ENCODE measurements at places on chromosomes 2 and 18.

- no peak for DNase-seq
Measured at GRCh38 chr2:136394136-136395060, 276.4 kb upstream of the CXCR4 start.

DNA sequence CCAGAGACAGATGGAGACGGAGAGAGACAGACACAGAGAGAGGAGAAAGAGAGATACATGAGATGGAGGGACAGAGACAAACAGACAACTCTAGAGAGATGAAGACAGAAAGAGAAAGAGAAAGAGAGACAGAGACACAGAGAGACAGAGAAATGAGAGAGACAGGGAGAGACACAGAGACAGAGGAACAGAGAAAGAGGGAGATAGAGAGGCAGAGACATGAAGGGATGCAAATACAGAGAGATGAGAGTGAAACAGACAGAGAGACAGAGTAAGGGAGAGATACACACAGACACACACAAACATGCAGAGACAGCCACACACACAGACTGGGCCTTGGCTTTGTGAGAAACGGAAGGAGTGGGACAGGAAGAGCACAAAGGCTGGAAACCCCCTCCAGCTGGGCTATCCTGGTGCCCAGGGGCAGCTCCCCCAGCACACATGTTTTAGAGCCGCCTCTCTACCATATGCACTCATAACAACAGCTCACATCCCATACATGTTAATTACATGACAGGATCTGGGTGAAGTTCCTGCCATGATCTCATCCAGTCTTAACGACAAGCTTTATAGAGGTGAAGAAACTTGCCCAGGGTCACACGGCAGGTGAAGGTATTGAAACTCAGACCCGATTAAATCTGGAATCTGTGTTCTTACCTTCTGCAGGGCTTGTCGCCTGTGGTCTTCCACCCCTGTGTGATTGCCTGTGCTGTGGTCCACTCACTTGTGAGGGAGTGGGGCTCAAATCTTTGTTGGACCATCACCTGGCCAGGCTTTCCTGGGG lies 32.4 kb downstream of the IL18R1 start:
- no peak for DNase-seq

DNA sequence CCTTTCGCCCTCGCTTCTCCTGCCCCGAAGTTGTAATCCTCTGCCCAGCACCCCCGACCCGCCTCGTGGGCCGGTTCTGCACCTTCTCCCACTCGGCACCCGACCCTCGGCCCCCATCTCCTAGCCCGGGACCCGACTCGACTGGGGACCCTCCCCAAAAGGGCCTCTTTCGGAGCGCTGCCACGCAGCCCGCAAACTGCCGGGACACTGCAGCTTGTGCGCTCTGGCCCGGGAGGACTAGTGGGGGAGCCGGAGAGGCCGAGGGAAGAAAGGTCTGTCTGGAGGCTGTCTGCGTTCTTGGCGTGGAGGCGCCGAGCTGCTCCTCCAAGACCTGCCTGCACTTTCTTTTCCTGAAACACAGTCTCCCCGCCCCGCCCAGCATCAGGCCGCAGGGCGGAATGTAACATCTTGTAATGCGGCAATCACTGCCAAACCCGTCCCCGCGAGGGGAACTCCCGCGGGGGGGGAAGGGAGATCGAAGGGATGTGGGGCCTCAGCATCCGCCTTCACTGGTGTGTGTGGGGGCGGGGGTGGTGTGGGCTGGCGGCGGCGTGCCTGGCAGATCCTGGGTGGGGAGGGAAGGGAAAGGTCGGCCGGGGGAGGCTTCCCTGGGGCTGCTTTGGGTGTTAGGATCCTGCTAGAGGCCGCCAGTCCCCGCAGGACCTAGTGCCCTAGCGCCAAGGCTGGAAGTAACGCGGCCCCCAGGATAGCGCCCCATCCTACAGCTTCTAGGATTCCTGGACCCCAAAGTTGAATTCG lies 7.4 kb downstream of the DLX2 start:
- no peak for DNase-seq

DNA sequence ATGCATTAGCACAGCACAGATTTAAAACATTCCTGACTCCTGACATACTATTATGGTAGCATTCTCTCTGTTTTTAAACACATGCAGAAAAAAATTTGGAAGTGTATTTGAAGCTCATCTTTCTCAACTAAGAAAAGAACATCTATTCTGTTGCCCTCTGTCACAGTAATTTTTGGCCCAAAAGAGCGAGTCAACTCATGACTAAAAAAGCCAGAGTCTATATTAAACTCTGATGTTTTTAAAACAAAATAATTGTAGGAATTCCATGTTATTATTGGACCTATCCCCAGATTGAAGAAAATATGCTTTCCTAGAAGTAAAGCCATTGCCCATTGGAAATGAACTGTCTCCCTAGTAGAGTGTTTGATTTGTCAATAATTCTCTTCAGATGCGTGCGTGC lies 96.7 kb downstream of the CRIM1 start:
- DNase-seq = no peak

GRCh38 chr2:57429831-57430230 lies 616.8 kb upstream of the VRK2 start:
- DNase-seq = no peak

DNA sequence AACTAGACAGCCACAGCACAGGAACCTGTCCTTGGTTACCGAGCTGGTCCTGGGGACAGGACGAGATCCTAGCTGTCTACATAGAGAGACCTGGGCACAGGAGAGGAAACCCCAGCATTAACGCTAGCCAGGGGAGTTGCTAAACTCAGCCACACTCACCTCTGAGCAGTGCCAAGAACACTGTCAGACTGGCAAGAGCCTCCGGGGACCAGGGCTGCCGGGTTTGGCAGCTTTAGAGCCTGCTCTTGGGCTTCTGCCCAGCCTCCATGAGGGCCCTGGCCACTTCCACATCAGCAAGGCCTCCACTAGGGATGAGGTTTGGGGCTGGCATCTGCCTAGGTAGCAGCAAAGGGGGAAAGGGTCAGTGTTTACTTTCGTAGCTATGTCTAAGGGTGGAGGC lies 6.7 kb downstream of the TMBIM1 start:
- no peak for DNase-seq

DNA sequence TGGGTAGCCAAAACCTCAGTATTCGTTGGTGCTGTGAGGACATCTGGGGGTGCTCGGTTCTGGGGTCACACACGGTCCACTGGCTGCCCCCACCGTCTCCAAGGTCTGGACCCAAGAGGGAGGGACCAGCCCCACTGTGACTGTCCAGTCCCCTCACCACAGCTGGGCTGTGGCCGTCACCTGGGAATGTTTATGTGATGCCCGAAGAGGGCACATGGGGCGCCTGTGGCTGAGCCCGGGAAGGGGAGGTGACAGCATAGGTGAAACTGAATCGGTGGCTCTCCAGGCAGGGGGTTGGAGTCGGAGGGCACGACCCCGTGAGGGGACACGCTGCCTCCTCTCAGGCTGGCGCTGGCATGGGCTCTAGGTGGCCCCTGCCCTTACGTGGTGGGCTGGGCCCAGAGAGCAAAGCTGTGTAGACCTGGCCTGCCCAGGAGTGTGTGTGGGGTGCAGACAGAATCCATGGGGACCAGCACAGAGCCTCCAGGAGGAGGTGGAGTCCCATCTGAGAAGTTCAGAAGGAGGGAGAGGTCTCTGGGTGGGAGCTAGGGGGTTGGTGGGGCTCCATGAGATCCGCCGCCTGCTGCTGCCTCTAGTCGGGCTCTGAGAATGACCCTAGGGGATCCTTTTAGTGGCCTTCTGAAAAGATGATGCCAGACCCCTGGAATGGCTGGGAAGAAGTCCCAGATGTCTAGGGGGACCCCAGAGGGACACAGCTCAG lies 1.8 kb downstream of the BOK start:
- no peak for DNase-seq

GRCh38 chr2:184528119-184528518 lies 70.2 kb upstream of the ZNF804A start:
- no peak for DNase-seq

DNA sequence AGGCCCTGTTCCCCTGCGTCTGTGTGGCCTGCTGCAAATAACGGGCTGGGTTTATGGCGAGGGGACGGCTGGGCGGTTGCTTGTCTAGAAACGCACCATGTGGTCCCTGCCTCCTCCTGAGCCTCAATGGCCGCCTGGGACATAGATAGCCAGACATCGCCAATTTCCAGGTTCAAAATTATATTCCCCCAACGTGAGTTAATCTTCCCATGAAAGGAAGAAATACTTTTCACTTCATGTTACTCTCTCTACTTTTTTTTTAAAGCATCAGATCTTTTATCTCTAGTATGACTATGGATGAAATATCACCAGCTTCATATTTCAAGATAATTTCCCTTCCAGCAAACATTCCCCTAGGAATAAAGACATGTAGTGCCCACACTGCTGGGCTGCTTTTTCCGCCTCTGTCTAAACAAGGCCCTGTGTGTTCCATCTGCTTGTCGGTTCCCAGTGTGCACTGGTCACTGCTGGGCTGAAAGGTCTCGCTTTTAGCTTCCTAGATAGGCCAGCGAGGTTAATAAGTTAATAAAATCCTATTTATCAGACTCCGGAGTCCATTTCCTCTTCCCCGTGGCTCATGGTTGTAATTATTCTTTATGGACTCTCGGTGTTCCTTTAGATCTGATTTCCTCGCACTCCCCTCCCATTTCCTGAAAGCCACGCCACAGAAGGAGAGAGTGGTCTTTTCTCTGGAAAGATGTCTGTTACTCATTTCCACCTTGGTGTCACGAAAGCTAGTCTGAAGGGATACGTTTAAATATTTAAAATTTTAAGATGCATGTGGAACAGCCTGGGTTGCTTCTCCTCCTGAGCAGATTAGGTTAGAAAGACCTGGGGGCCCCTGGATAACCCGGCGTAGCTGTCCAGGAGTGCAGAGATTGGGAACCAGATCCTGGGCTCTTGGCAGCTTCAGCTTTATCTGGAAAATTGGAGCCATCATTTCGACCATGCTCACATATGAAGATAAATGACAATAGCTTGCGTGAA lies 196.6 kb upstream of the COPS8 start:
- DNase-seq = no peak

DNA sequence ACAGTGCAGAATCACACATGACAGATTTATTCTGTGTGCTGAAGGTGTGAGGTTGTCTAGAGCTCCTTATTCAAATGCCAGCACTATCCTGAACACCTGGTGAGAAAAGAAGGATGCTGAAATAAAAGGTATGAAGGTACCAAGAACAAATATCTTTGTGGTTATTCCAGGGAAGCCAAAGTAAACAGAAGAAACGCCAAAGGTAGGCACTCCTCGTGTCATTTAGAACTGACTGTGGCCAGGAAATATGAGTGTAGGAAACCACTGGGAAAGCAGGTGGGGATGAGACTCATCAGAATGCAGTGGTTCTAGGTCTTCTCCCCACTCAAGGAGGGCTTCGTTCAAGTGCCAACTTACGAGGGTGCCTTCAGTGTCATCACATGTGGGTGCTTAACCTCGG lies 80.8 kb downstream of the KIF5C start:
- DNase-seq = no peak

GRCh38 chr2:163665051-163665450 lies 70.8 kb downstream of the FIGN start:
- DNase-seq = no peak

- DNase-seq = no peak
Measured at GRCh38 chr18:50468807-50469206, 91.1 kb upstream of the MAPK4 start.

DNA sequence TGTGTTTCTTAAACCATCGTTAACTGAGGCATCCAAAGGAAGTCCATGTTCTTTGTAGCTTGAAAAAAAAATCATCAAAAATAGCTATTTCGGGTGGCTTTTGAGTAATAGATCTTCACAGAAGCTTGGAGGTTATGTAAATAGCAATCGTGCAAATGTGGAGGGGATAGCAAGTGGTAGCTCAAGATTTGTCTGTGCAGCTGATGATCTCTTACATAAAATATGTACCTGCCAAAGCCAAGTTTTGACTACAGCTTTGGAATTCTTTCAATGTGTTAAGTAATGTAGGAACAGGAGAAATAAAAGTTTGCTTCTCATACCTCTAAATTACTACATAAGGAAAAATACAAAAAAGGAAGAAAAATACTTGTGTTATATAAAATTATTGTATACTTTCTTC lies 1432.0 kb downstream of the DPP10 start:
- DNase-seq = no peak

- no peak for DNase-seq
Measured at GRCh38 chr2:33040541-33040940, 93.8 kb downstream of the LTBP1 start.

DNA sequence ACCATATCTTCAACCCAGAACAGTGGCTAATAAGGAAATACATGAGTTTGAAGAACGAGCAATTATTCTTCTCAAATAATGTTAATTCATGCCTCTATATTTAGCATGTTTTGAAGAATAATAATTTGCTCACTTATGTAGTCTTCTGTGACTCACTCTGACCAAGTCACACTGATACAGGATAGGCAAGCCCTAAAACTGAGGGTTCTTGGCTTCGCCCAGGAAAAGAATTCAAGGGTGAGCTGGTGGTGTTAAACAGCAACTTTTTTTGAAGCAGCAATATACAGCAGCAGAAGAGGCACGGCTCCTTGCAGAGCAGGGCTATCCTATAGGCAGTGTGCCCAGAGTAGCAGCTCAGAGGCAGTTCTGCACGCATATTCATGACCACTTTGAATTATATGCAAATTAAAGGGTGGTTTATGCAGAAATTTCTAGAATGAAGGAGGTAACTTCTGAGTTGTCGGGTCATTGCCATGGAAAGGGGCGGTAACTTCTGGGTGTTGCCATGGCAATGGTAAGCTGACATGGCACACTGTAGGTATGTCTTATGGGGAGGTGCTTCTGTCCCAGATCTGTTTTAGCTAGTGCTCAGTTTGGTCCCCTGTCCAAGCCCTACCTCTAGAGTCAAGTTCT lies 200.6 kb downstream of the RND3 start:
- no peak for DNase-seq

DNA sequence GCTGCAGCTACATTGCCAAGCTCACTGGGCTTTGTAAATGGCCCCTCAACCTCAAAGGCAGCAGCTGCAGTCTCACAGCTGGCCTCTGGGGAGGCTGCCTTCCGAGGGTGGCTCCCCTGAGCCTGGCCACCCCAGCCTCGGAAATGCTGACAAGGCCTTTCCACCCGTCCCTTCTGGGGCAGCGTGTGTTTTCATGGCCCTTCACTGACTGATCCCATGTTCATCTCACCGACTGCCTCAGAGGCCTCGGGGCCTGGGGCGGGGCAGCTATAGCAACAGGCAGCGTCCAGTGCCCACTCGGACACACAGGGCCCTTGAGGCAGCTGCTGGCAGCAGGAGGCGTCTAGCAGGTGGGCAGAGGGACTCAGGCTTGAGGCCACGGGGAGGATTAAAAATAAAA lies 149.7 kb downstream of the GLI2 start:
- no peak for DNase-seq

- no peak for DNase-seq
Measured at GRCh38 chr2:139465789-139466188, 685.6 kb upstream of the NXPH2 start.
